CMK (cell line): ENCODE measurements at places on chromosomes 12 and 14.

DNA sequence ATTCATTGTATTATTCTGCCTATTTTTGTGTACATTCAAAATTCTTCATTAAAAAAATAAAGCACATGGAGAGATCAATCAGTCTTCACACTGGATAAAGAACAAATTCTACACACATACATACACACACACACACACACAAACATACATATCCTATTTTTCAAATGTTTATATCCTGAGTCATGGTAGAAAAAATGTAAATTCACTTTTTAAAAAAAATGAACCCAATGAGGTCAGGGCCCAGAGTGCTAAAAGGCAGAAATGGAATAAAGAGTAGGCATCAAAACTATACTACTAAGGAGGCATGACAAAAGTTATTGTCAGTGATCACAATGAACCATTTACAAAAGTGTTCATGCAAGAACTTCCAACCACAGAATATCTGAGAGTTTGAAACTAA is 17.3 kb downstream of the GALC start:
- no peak for DNase-seq

DNA sequence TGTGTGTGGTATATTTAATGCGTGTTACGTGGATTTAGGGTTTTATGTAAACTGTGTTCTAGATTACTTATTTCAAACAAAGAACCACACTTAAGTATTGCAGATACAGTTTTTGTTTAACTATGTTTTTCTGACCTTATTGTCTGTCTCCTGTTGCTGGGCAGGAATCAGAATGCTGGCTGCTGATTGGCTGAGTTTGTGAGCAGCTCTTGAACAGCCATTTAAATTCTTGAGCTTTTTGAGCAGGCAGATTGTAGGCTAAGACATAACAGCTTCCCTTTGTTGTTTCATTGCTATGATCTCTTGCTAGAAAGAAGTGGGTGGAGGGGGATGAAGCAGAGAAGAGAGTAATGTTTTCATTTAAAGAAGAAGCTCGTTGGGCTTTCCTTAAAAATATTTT is 52.2 kb downstream of the ATF7IP start:
- DNase-seq = peak; percentile 20

DNA sequence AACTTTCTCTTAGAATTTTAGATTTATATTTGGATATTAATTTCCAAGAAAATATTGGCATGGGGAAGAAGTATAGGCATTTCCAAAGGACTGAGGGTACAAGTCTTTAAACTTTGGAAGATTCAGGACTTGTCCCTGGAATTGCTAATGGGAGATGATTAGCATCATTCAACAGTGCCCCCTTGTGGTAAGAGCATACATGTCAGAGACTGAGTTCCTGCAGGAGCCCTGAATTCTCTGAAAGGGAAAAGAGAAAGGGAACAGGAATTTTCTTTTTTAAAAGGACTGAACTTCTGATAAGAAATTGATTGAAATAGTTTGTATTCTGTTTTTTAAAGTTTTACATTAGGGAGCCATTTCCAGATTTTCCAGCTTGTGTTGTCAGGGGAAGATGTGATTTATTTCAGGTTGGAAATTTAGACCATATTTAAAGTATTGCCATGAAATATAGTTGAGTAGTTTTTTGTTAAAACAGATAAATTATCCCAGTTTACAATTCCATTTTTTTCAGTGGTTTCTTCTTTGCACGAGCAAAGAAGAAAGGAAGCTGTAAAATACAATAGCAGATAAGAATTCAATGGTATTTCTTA is 44.0 kb upstream of the REP15 start:
- DNase-seq = peak; percentile 44

DNA sequence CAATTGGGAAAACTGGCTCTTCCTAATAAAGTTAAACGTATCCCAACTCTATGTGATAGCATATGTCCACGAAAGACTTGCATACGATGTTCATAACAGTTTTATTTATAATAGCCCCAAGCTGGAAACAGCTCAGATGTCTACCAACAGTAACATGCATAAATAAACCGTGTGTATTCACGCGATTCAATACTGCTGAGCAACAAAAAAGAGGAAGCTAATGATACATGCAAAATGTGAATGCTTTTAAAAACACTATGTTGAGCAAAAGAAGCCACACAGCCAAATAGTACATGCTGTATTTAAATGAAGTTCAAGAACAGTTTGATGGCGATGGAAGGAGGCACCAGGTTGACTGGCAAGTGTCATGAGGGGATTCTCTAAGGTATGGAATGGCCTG is 55.7 kb downstream of the TRIM9 start:
- DNase-seq = no peak

- DNase-seq = no peak
Observed at GRCh38 chr12:127162902-127163301, 1104.1 kb upstream of the TMEM132C start.

GRCh38 chr12:54175200-54175963 is 13.4 kb downstream of the SMUG1 start:
- DNase-seq = no peak

DNA sequence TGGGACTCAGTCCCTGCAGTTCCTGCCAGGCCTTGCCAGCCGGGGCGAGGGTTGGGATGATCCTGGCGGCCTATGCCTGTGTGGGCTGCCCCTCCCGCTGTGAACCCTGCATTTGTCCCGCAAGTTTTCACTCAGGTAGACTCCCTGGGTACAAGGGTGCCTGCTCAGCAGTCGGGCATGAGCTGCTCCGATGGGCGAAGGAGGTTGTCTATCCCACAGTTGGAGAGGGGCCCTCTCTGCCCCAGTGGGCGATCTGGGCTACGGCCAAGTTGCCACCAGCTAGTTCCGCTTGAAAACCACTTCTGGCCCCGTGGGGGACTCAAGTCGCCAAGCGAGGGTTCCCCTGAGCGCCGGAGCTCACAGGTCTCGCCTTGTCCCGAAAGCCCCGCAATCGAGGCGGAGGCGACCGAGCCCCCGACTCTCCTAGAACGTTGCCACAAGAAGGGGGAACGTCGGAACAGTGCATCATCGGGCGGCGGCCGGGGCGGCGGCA is 365 bp upstream of the TPI1 start:
- DNase-seq = no peak

GRCh38 chr12:40152783-40153383 is 47.0 kb upstream of the SLC2A13 start:
- peak; percentile 2 for DNase-seq
